ENCODE measurements at places on chromosomes 6 and 20.
A peak's percentile ranks its signal among the peaks of the same experiment; 100 is the strongest.

DNA sequence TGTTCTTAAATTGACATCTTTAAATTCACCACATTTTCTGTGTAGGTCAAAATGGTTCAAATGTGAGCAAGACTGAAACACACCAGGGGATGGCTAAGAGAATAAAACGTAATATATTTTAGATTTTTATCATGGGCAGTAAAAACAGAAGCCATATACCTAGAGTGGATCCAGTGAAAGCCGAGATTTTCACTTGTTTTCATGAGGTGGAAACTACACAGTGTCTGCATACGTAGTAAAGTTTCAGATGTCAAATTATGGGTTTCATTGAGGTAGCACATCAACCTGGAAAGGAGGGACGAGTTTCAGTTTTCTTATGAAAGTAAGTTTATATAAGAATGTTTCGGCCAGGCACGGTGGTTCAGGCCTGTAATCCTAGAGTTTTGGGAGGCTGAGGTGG, 25.9 kb downstream of the METTL24 start:
- DNase-seq = no peak

DNA sequence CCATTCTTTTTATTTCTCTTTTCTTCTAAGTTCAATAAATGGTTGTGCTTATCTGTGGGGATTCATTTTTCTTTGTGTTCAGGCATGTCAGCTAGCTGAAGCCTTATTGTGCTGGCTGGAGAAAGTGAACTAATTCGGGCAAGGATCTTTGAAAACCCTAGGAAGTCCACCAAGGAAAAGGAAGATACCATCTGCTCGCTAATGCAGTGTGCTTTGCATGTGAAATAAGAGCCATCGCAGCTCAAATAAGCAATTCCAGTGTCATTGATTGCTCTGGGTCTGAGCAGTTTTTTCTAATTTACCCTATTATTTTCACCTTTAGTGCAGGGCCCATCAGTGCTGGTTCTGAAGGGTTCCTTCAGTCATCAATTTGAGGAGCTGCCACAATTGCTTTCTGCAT, 309.4 kb upstream of the SOX4 start:
- no peak for DNase-seq

- no peak for DNase-seq
These were observed 30.8 kb upstream of the CSNK2A1 start for GRCh38 chr20:574297-574942.

DNA sequence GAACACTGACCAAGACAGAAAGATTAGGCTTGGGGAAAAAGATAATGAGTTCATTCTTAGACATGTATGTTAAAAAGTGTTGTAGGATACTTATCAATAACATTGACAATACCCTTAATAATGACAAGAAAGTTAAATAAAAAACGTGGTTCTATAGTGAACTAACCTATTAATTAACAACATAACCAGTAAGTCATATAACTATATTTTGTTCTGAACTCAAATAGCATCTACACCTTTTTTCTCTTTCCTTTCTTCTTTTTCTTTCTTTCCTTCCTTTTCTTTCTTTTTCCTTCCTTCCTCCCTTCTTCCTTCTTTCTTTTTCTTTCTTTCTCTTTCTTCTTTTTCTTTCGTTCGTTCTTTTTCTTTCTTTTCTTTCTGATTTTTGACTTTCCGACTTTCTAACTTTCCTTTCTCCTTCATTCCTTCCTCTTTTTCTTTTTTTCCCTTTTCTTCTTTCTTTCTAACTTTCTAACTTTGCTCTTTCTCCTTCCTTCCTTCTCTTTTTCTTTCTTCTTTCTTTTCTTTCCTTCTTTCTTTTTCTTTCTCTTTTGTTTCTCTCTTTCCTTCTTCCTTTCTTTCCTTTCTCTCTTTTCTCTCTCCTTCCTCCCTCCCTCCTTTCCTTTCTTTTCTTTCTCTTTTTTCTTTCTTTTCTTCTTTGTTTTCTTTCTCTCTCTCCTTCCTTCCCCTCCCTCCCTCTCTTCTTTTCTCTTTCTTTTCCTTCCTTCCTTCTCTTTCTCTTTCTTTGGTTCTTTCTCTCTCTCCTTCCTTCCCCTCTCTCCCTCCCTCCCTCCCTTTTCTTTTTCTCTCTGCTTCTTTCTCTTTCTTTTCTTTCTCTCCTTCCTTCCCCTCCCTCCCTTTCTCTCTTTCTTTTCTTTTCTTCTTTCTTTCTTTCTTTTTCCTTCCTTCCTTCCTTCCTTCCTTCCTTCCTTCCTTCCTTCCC, 24.6 kb downstream of the PRSS35 start:
- DNase-seq = no peak

DNA sequence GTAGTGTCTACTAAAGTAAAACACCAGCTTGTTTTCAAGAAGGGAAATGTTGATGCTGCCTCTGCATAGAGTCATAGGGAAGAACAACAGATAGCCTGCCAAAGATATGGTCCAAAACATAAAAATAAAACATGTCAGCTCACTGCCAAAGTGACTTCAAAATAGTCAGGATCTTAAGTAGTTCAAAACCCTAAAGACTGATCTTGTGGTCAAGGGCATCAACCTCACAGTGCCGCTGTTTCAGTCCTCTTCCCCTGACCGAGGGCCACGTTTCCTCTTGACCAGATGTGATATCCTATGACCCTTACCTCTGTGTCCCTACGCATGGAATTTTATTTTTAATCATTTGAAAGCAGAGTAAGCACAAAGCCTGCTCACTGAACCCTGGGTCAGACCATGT, 104.2 kb upstream of the CNKSR3 start:
- no peak for DNase-seq

GRCh38 chr6:146870760-146871159, 272.0 kb downstream of the ADGB start:
- DNase-seq = no peak

DNA sequence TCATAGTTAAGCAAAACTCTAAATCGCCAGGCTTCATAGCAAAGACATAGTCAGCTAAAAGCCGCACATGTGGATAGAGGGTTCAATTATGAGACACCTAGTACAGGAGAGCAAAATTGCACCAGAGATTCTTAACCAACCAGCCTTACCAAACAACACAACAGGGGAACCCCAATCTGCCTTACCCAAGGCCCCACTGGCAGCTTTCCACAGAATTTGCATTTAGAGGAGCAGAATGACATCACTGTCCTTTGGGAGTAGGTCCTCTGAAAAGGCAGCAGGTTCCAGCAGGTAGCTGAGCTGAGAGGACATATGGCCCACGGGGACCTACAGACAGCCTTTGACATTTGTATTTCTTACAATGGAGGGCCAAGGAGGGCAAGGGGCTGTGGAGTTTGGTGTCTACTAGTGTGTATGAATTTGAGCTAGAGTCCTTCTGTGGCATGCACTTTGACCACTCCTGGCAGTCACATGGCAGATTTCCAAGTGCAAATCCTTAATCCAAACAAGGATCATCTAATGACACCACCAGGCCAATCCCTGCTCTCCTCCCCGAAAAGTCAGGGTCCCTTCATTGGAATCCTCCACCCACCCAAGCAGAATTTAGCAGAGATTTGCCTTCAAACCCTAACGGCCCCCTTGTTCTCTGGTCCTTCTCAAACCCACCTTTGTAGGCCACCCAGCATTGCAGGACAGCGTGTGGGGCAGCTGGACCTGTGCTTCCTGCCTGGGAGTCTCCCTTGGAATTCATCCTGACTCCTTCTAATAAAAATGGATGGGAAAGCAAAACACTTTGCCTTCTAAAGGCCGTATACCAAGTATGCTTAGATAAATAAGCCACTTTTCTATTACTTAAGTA, 171.2 kb upstream of the SUPT3H start:
- peak; percentile 11 for DNase-seq

- no peak for DNase-seq
These were observed 63.2 kb upstream of the TMEM181 start for GRCh38 chr6:158496700-158497099.

DNA sequence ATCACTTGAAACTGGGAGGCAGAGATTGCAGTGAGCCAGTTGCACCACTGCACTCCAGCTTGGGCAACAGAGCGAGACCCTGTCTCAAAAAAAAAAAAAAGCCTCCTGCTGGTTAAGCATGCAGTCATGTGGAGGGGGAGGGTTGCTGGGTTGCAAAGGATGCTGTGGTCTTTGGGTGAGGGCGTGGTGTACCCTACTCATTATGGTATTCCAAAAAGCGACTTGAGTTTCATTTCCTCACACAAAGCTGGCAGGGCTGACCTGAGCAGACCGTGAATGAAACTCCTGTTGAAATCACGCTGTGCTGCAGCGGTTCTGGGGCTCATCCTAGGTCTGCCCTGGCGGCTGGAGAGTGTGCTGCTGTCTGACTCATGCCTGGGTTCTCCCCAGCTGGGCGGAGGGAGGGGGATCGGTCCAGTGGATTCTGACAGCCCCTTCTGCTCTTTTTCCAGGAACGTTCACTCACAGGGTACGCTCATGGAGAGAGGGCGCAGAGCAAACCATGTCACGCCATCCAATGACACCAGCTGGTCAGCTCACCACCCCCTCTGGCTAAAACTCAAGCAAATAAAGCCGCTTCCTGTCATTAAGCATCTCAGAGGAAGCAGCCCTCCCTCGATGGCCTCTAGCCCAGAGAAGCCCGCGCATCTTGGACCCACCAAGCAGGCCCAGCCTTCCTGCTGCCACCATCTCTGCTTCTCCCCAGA, 166.2 kb downstream of the SCML4 start:
- peak; percentile 67 for DNase-seq

- DNase-seq = no peak
These were observed 7.0 kb upstream of the BEND6 start for GRCh38 chr6:56947924-56948323.

DNA sequence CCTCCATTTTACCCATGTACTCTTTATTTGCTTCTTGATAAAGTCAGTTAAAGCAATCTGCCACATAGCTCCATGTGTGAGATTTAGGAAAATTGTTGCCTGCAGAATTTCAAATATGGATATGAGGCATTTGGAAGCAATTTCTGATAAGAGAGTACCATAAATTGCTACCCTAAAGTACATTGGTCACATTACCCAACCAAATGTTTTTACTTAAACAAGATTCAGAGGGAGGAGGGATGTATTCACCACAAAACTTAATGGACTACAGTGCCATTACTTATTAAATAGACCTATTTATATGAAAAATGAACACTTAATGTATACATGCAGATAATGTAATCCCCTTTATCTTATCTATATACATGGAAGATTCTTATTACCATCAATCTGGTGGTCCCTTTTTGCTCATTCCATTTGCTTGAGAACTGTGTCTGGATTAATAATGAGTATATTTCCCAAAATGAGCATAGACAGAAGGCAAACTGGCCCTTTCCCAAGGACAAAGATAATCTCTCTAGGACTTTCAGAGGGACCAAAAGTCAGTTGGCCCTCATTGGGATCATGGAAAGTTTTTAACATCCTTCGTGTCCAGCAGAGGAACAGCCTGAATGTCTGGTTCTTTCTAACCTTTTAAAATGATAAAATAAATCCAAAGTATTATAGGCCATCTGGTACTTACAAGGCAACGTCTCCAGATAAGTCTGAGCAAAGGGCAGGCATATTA, 526.4 kb downstream of the CBLN4 start:
- DNase-seq = no peak

DNA sequence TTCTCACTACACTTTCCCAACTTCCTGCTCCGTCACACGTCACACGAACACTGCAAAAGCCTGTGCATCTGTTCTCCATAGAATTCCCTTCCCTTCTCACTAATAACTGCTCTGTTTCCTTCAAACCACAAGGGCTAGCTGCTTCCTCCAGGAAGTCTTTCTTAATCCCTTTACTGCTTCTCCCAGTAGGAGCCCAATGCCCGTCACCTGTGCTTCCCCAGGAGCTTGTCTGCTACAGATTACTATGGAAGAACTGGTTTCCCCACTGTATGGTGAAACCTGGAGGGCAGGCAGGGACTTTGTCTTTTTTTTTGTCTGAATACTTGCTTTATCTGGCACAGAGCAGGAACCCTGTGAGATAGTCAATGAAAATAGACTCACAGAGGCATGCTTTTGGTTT, 444.7 kb upstream of the MAP3K7 start:
- no peak for DNase-seq

DNA sequence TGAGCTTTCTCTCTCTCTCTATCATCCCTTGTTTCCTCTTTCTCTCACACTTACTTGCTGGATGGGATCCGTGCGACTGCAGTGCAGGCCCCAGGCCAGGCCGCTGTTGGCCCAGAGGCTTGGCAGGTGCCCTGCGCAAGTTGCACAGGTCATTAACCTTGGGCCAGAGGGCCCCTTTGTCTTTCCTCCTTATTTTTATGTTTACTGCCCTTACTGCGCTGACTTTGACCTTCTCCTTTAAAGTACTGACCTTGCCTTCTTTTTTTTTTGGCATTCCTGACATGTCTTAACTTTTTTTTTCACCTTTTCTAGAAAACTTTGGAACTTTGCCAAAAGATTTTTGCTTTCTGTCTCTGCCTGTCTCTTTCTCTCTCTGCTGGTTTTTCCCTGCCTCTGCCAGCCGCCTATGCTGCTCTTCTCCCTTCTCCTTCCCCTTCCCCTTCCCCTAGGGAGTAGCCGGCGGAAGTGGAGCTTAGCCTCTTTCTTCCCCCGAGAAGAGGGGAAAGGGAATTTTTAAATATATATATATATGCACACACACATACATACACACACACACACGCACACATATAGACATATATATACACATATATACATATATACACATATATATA, 59.6 kb upstream of the CDH4 start:
- no peak for DNase-seq

GRCh38 chr6:149084808-149085556, 232.5 kb upstream of the TAB2 start:
- no peak for DNase-seq

GRCh38 chr6:167118839-167119238, 4.1 kb upstream of the CCR6 start:
- DNase-seq = no peak

DNA sequence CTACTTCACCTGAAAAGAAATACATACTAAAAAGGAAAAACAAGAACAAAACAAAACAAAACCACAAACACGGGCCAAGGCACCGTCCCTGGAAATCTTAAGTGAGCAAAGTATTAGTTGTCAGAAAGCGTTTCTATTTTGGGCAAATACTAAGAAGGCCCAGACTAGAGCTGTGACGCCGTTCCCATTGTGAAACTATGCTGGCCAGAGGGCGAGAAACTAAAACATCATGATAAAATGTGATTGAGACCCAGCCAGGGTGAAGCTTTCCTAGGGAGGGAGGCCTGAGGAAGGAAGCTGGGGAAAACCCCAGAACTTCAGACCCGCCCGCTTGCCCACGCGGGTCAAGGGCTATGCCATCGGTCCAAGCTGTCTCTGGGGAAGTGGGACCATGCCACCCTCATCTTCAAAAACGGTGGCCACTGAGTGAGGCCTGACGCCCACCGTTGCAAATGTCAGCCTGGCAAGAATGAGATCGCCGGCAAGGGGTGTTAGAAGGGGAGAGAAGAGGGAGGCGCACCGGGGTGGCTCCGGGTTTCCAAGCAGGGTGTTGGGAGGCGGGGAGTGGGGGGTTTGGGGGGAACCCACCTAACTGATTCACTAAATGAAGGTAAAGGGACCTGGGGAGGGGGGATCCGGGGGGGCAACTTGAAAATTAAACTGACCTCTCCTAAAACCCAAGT, 1950.9 kb upstream of the DEFB115 start:
- peak; percentile 22 for DNase-seq

- DNase-seq = no peak
These were observed 16.0 kb downstream of the SLC2A10 start for GRCh38 chr20:46725186-46726165.

- DNase-seq = no peak
These were observed 86.8 kb upstream of the SNAP25 start for GRCh38 chr20:10131732-10132345.

- DNase-seq = no peak
These were observed 12.5 kb downstream of the OTOR start for GRCh38 chr20:16760431-16761304.

GRCh38 chr6:22631091-22631490, 61.7 kb downstream of the HDGFL1 start:
- no peak for DNase-seq

GRCh38 chr6:149493761-149494320, 9.0 kb upstream of the ZC3H12D start:
- DNase-seq = no peak

Data from activated naive CD8-positive, alpha-beta T cell treated with anti-CD3 and anti-CD28 coated beads, Interleukin-2, amount 50 U/mL, for 24 hours (primary cell).